ENCODE measurements at places on chromosomes 1 and 21.

DNA sequence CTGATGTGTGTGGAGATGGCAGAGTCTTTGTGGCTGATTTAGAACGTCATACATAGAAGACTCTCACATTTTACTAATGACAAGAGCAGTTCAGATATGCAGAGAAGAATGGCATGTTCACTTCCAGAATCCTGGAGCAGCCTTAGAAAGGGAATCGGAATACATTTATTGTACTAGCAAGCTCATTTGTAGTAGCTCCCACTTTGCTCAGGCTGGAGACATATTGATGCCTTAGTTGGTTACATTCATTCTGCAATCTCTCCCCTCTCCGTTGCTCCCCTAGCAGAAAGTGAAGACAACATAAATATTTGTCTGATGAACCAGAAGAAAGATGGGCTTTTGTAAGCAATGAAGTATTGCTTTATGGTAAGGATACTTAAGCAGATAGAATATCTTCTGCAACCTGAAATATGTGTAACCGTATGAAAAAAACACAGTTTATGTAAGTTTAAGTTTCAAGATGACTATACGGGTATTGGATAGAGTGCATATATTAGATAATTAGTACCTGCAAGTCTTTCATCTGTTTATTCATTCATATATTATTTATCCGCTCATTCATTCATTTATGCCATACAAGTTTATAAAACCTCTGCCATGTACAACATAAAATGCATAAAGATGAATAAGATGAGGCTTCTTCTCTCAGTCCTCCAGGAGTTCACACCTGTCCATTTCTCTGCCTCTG lies 135.7 kb downstream of the CNIH3 start:
- no peak for DNase-seq

DNA sequence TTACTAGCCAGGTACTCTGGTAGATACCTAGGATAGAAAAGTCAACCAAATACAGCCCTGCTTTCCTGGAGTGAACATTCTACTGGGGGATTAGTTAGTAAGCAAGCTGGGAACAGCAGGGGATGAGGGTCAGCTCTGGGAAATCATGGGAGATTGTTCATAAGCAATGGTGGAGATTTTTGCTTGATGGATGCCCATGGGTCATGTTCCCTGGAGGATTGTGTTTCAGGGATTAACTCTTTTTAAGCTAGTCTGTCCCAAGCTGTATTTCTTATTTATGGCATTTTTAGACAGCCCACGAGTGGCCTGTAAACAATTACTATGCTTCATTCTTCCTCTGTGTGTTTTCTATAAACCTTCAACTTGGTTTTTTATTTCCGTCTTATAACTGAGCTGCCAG lies 18.9 kb downstream of the CACHD1 start:
- DNase-seq: no peak

- DNase-seq: no peak
These were observed 101.6 kb downstream of the DMRTB1 start for GRCh38 chr1:53560581-53561502.

DNA sequence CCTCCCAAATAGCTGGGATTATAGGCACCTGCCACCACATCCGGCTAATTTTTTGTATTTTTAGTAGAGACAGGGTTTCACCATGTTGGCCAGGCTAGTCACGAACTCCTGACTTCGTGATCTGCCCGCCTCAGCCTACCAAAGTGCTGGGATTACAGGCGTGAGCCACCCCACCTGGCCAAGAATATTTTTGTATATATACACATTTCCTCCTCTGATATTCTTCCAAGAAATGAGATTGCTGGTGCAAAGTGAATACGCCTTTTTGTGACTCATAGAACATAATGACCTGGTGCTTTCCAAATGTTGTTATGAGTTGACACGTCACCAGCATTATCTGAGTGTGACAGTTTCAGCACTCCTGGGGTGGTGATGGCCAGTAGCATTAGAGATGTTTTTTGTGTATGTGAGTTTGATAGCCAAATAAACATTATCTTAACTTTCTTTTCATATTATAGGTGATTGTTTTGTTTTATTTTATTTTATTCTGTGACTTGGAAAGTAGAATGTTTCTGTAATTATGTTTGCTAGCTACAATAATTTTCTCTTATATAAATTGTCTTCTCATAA lies 54.9 kb downstream of the KCNK1 start:
- DNase-seq: no peak

DNA sequence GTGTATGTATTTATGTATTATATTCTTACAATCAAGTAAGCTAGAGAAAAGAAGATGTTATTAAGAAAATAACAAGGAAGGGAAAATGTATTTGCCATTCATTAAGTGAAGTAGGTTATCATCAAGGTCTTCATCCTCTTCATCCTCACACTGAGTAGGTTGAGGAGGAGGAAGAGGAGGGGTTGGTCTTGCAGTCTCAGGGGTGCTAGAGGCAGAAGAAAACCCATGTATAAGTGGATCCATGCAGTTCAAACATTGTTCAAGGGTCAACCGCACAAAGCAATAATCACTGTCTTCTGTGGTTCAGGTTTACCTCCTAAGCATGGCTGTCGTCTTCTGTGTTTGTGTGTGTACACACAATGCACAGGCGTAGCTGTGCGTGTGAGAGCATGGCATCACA lies 16.9 kb downstream of the URB2 start:
- no peak for DNase-seq

DNA sequence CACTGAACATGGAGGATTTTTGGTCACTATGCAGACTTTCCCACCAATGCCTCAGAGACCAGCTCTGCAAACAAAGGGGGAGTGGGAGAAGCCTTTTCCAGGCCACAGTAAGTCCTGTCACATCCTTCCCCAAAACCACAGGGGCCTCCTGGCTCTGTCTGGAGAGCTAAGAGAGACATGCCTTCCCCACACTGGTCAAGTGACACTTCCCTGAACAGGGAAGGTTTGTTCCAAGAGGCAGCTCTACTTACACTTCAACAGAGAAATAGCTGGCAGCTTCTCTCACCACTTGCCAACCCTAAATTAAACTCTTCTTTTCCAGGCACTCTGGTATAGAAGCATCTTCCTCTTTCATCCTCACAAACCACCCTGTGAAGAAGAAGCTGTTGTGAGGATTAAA lies 39.7 kb downstream of the EDN2 start:
- no peak for DNase-seq

GRCh38 chr21:25062061-25062460 lies 545.2 kb downstream of the MRPL39 start:
- DNase-seq: no peak

DNA sequence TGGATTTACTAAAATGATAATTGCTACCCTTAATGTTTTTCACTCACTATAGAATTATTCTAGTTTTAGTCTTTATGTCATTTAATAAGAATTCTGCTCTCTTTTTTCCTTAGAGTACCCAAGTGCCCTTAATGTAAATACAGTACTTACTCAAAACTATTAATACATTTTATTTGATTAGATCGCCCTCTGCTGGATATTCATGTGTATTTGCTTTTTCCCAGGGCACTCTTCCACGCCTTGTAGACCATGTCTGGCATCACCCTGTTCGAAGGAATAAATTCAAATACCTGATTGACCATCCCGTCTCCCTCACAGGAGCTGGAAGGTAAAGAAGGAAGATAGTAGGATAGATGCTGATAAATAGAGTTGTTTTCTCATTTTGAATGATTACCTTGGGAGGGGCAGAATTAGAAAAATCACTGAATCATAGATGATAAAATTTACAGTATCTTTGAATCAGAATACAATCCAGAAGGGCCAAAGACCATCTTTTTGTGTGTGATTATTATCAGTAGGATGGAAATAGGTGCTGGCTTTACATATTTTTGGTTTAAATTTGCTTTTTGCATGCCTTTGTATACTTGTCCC lies 4.1 kb downstream of the AXDND1 start:
- peak; percentile 13 for DNase-seq

DNA sequence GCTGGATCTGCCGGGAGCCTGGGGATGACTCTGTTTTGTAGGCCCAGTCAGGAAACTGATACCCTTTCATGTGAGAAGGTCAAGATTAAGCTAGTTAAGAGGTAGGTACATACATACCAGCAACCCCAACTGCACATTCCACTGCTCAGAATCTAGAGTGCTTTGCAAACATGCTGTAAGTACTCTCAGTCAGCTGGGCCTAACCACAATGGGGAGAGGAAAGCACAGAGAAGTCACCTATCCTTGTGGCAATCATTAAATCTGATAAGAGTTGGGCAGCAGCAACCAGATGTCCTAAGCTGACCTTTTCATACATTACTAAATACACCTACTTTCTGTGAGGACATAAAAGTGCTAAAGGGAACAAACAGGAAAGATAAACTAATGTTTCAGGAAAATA lies 2.5 kb downstream of the ETV3 start:
- DNase-seq: no peak

GRCh38 chr1:11891433-11892186 lies 32.9 kb upstream of the NPPB start:
- no peak for DNase-seq

DNA sequence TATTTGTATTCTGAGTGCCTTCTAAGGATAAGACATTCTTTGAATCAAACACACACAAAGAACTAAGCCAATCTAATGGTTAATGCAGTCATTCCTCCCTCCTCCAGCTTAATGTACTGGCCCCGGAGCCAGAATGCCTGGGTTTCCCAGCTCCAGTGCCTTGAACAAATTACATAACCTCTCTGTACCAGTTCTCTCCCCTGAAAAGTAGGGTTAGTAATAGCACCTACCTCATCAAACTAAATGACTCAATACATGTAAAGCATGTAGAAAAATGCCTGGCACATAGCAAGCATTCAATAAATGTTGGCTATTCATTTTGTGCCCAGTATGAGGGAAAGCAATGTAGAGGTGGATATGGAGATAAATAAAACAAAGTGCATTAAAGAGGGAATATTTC lies 14.0 kb downstream of the C1orf52 start:
- DNase-seq: no peak

DNA sequence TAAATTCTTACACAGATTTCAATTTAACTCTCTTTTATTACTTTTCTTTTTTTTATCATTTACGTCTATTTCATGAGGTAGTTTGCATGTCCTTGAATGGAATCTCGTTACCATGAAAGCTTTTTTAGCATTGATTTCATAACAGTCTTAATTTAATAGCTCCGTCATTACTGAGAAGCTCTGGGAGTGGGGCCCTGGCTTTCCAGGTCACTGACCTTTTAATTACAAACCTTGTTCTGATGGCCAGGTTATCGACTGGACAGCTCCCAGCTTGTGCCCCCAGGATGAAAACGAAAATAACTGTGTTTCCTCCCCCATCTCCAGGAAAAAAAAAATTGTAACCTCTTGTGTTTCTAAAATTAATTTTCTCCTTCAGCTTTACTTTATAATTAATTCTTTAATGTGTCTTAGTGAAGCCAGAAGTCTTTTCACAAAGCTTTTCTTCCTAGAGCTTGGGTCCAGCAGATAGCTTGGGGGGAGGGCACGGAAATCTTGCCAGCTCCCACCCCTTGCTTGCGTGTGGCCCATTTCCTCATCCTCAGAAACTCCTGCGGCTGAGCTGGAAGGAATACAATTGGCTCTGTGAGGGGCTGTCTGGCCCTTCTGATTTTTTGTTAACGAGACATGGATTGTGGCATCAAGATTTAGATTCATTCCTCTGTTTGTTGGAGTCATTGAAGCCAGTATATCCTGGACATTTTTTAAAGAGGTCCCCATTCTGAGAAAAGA lies 65.7 kb downstream of the PEX14 start:
- DNase-seq: no peak

DNA sequence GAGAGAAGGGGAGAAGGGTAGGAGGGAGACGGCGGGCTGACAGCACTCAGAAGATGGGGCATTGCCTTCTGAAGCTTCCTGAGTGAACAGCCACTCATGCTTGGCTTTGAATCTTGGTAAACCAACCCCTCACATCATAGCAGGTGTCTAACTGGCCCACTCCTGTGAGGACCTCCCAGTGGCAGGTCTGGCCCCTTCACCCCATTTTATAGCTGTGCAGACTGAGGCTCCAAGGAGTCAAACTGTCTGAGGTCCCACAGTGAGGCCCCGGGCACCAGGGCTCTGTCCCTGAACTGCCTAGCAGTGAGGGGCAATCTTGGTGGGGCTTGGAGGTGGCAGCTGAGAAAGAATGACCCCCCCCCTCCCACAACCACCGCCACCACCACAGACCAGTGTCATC lies 41.0 kb downstream of the SDC3 start:
- DNase-seq: no peak

DNA sequence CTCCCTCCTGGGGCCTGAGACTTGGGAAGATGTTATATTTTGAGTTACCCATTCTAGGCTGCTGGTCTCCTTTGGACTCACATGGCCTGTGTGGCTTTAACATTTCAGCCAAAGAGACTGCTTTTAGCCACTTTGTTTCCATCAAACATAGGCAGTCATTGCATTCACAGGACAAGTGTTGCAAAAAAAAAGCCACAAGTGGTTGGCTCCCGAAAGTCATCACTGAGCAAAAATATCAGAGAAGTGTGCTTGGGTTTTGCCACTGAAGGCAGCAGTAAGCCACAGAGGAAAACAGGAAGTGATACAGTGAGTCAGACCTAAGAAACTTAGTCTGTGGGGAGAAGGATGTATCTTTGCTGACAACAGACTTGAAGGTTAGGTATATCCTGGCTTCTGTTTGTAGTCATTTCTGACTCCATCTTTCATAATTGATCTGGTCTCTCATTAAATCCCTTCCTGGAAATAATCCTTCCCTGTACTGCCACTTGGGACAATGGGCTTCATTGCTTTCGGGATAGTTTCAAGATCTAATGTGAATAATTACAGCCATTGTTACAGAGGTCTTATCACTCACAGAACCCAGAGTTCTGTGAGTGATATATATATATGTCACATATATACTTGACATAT lies 80.9 kb downstream of the COLGALT2 start:
- peak; percentile 10 for DNase-seq

DNA sequence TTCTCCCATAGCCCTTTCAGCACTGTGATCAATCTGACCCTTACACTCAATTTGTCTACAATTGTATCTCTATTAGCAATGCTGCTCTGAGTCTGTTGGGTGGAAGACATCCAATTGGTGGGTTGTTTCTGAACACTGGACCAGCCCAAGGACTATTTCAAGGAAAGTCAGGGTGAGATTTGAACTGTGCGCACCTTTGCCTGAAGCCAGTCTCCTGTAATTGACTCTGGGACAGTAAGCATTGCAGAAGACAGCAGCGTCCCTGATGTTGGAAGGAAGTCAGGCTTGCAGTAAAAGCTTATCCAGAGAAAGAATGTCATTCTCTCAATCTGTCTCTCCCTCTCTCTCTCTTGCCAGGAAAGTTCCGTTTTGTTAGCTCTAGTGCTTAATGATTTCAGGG lies 233.9 kb downstream of the KIF26B start:
- DNase-seq: no peak

DNA sequence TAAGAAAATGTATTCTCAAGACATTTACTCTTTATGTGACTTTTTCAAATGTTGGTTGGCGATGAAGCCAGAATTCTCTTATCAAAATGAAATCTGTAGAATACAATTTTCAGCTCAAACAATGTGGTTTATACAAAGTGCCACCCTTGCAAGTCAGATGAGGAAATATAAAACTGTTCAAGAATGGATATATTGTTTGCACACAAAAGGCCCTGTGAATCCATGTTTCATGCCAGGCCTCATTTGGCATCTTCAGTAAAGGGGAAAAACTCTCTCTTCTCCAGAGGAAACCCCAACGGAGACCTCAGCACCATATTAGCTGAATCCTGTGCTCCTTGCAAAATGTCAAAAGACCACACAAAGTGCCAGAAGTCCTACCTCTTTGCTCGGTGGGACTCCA lies 310.4 kb downstream of the RRAGC start:
- DNase-seq: no peak

- peak; percentile 30 for DNase-seq
These were observed 9.0 kb upstream of the FAM131C start for GRCh38 chr1:16082283-16083038.

GRCh38 chr21:29514652-29515247 lies 216.0 kb downstream of the BACH1 start:
- DNase-seq: no peak

Data from stimulated activated CD8-positive, alpha-beta memory T cell treated with anti-CD3 and anti-CD28 coated beads, Interleukin-7, amount 100 ng/mL, for 1 hour (primary cell).